NCI-H524 treated with DMSO at 0.1 percent for 48 hours (cell line): ENCODE measurements at places on chromosomes 13 and 19.

DNA sequence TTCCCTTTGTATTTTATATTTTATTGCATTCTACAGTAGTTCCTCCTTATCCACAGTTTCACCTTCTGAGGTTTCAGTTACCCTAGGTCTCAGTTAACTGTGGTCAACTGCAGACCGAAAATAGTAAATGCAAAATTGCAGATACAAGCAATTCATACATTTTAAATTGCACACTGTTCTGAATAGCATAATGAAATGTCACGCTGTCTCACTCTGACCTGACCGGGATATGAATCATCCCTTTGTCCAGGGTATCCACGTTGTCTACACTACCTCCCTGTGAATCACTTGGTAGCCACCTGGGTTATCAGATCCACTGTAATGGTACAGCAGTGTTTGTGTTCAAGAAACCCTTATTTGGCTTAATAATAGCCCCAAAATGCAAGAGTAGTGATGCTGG, 325.0 kb downstream of the DNAJC15 start:
- DNase-seq = no peak

- DNase-seq = peak; percentile 13
Observed at GRCh38 chr19:18340990-18341868, 831 bp downstream of the PGPEP1 start.

DNA sequence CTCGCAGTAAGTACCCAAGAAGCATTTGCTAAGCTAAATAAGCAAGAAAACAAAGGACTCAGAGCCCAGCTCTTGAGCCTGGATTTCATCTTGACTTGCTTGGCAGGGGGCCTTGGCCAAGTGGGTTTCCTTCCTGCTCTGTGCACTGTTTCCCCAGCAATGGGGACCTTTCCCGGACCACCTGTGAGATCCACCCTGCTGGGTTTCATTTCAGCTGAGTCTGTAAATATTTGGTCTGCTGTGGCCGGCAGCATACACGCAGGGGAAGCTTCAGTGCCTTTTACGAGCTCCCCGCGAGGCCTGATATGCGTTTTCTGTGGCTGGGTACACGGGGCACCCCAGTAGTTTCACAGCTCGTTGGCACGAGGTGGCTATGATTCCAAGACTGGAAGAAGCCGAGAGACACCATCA, 12.4 kb upstream of the TINCR start:
- no peak for DNase-seq

GRCh38 chr19:1570836-1571235, 2.7 kb upstream of the MEX3D start:
- DNase-seq = no peak

- DNase-seq = no peak
Observed at GRCh38 chr19:34589730-34590129, 87.2 kb downstream of the SCGB2B2 start.

DNA sequence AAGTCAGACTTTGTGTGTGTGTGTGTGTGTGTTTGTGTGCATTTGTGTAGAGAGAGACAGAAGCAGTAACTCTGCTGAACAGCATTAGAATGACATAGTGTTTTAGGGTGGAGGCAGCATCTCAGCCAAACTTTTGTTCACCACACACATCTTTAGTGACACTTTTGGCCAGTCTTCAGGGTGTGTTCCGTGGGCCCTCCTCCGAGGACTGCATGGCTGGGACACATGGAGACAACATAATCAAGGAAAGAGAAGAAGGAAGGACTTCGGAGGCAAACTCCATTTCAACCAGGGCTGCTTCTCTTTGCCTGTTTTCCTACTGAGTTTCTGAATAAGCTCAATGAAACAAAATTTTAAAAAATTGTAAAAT, 205.1 kb downstream of the LHFPL6 start:
- DNase-seq = no peak
